ENCODE measurements at places on chromosomes 5 and 9.

- no peaks in the 10 kb centered on the region for H3K36me3 ChIP-seq
- no peak for DNase-seq
- no peak overlapping the region for H3K4me3 ChIP-seq
Observed at GRCh38 chr5:168951356-168951755, 349.6 kb downstream of the SLIT3 start.

DNA sequence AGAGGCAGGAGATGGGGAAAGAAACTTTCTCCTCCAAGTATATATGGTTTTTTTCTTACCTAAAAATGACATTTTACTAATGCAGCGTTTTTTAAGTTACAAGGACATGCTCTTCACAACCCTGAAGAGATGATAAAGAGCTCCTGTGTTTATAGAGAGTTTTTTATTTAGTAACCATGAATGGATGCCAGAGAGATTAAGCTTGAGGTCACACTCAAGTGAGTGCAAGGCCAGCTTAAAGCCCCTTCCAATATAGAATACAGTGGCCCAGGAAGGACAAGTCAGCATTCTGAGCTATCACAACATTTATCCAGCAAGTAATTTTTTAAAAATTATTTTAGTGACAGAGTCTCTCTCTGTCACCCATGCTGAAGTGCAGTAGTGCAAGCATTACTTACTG is 6.7 kb upstream of the HAVCR2 start:
- H3K36me3 ChIP-seq: no peaks in the 10 kb centered on the region
- no peak for DNase-seq
- H3K4me3 ChIP-seq: no peak overlapping the region
- no peak overlapping the region for H3K27ac ChIP-seq

DNA sequence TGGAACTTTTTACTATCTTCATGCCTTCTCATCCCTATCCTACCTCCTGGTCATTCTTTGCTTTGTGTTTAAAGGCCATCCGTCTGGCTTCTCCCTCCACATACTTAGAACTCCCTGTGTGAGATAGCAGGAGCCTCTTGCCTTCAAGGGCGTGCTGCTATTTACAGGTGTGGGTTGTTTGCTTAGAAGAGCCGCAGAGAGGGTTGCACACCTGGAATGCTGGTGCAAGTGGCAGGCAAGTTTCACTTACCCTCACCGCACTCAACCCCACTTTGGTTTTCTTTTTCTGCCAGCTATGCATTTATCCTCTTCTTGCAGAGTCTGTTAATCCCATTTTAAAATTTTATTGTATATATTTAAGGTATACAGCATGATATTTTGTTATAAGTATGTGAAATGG is 12.6 kb downstream of the SKP2 start:
- no peak for DNase-seq
- H3K27ac ChIP-seq: no peak overlapping the region
- peaks cover 3% of the 10 kb centered on the region for H3K4me1 ChIP-seq
- no peaks in the 10 kb centered on the region for H3K27me3 ChIP-seq

DNA sequence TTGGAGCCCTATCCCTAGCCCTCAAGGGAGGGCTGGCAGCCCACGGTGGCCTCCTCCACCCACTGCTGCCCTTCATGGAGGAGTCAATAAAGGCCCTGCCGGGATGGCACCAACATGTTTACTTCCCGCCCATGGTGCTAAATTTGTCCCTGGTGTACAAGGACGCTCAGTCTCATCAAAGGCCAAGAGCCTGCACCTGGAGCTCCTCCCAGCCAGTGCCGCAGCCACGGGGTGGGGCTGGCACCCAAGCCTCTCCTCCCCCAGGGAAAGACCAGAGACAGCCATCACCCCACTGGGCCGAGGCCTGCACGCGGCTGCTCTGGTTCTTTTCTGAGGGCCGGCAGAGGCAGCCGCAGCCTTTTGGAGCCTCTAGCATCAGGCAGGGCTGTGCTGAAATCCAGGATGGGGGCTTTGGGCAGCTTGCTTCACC is 34.8 kb upstream of the RXRA start:
- DNase-seq: no peak
- H3K27me3 ChIP-seq: peaks cover 11% of the 10 kb centered on the region
- no peak overlapping the region for H3K4me3 ChIP-seq
- H3K27ac ChIP-seq: no peak overlapping the region
- H3K4me1 ChIP-seq: peaks cover 23% of the 10 kb centered on the region

DNA sequence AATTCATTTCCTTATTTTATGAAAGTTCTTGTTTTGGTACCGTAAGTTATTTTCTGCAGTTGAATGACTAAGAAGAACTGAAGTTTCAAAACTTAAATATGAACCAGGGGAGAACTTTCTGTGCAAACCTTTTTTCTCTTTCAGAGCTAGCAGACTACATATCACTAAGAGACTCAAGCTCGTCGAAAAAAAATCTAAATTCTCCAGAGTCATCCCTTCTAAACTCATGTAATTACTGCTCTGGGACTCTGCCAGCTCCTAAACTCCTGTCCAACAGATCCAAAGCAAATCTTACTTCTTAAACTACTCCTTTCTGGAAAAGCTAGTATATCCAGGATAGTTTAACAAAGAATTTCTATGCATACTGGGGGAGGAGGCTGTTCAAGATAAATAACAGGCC is 87.0 kb upstream of the NR5A1 start:
- H3K36me3 ChIP-seq: no peaks in the 10 kb centered on the region
- no peak overlapping the region for H3K27ac ChIP-seq
- no peak overlapping the region for H3K4me3 ChIP-seq
- H3K4me1 ChIP-seq: no peaks in the 10 kb centered on the region
- peaks cover 10% of the 10 kb centered on the region for H3K27me3 ChIP-seq

All from activated B cell treated with CpG ODN at 0.5 μM for 24 hours (primary cell).